ENCODE measurements at places on chromosomes 5 and 9.

- no peak for DNase-seq
These were observed 47.3 kb downstream of the CD180 start for GRCh38 chr5:67149057-67149950.

GRCh38 chr5:157172403-157172802, 6.3 kb upstream of the GARIN3 start:
- no peak for DNase-seq

- DNase-seq, result no peak
These were observed 59.5 kb downstream of the ANKRD33B start for GRCh38 chr5:10623305-10623910.

DNA sequence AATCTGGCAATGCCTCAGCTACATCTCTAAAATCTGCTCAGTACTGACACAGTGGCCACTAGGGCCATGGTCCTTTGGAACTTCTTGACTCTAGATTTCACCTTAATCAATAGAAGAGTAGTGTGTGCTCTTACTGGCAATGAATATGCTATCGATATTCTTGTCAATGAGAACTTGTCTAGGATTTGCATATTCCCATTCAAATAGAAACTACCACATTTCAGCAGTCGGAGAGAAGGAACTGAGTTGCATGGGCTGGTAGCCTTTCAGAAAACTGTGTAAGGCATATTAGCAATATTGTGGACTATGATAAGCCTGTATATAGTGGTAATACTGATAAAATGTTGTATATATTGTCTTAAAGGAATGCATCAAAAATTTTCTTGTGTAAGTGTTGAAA, 45.3 kb upstream of the NAA35 start:
- DNase-seq, result no peak

- DNase-seq, result no peak
These were observed 29.5 kb downstream of the NIM1K start for GRCh38 chr5:43221502-43221901.

Measured in lower leg skin (tissue), 4 donors.